Transverse colon (tissue), 4 donors: ENCODE measurements at places on chromosomes 1 and 21. TPM values are rescaled to one million over a fixed set of nuclear protein-coding genes. Genes with fewer than 3 reads are reported as not detected.

GRCh38 chr1:148162363-148162762 is 10.3 kb upstream of the NBPF11 start:
- no peaks in the 10 kb centered on the region for H3K4me1 ChIP-seq
- no peak overlapping the region for H3K27ac ChIP-seq
- no peaks in the 10 kb centered on the region for H3K36me3 ChIP-seq
- no peak for DNase-seq
- H3K4me3 ChIP-seq: no peak overlapping the region

GRCh38 chr1:10495475-10495817 is 20.7 kb downstream of the PEX14 start:
- no peaks in the 10 kb centered on the region for H3K36me3 ChIP-seq
- no peak for DNase-seq
- H3K4me1 ChIP-seq: peaks cover 12% of the 10 kb centered on the region
- no peak overlapping the region for H3K4me3 ChIP-seq

DNA sequence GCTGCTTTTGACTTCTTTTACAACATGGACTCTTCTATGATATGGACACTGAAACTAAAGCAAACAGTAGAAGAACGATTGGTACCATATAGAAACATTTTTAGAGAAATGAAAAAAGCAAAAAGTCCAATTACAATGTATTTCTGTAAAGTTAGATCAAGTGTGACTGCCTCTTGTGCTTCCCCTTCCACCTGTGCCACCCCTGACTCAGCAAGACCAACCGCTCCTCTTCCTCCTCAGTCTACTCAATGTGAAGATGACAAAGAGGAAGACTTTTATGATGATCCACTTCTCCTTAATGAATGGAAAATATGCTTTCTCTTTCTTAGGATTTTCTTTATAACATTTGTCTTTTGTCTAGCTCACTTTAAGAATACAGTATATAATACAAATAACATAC is 66.9 kb downstream of the PHTF1 start:
- H3K4me1 ChIP-seq: no peaks in the 10 kb centered on the region
- no peak overlapping the region for H3K4me3 ChIP-seq
- no peak for DNase-seq
- no peaks in the 10 kb centered on the region for H3K36me3 ChIP-seq
- no peak overlapping the region for H3K27ac ChIP-seq
- H3K27me3 ChIP-seq: no peaks in the 10 kb centered on the region

GRCh38 chr1:13764588-13765332 is 64.8 kb downstream of the PRDM2 start:
- no peaks in the 10 kb centered on the region for H3K36me3 ChIP-seq
- no peaks in the 10 kb centered on the region for H3K4me1 ChIP-seq
- H3K4me3 ChIP-seq: no peak overlapping the region
- no peak overlapping the region for H3K27ac ChIP-seq
- DNase-seq: no peak

- DNase-seq: no peak
- H3K4me3 ChIP-seq: peak overlapping the region; percentile 98
- H3K27me3 ChIP-seq: no peaks in the 10 kb centered on the region
- H3K36me3 ChIP-seq: no peaks in the 10 kb centered on the region
- peak overlapping the region; percentile 97 for H3K27ac ChIP-seq
These were observed 2.8 kb downstream of the SIPA1L2 start for GRCh38 chr1:232627171-232627570.

DNA sequence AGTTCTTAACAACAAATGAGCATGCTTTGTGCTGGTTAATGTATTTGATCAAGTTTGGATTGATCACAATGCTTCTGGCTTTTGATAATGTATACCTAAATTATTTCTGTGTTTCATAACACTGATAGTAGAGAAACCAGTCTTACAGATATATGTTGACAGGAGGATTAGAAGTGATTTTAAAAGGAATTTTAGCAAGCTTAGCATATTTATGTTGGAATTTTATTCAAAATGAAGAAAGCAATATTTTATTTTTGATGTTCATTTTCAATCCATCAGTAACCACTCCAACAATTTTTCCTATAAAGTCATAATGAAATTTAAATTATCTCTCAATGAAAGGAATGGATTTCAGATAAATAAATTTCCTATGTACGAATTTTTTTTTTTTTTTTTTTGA is 291.8 kb downstream of the HHIPL2 start:
- no peaks in the 10 kb centered on the region for H3K36me3 ChIP-seq
- no peaks in the 10 kb centered on the region for H3K27me3 ChIP-seq
- no peak for DNase-seq
- no peak overlapping the region for H3K4me3 ChIP-seq
- H3K4me1 ChIP-seq: no peaks in the 10 kb centered on the region

DNA sequence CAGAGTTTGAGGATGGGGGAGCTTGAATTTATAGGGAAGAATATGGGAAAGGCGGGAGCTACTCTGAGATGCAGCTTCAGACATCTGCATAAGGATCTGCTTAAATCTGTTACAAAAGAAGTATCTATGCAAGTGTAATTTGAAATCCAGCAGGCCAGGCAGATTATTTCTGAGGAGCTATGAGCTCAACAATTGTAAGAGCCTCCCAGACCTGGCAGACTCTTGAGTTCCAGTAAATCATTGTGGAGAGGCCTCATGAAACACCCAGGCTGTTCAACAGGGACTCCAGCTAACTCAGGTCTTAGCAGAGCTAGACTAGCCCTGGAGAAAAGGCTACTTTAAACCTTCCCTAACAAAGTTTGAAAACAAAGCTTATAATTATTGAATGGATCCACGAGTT is 647.5 kb upstream of the CHRM3 start:
- H3K4me3 ChIP-seq: no peak overlapping the region
- H3K27me3 ChIP-seq: no peaks in the 10 kb centered on the region
- no peak for DNase-seq
- H3K27ac ChIP-seq: no peak overlapping the region
- no peaks in the 10 kb centered on the region for H3K4me1 ChIP-seq
- no peaks in the 10 kb centered on the region for H3K36me3 ChIP-seq

The LINGO4 gene
- 0.14 TPM for total RNA-seq

The KCNJ6 gene
- not detected for total RNA-seq

DNA sequence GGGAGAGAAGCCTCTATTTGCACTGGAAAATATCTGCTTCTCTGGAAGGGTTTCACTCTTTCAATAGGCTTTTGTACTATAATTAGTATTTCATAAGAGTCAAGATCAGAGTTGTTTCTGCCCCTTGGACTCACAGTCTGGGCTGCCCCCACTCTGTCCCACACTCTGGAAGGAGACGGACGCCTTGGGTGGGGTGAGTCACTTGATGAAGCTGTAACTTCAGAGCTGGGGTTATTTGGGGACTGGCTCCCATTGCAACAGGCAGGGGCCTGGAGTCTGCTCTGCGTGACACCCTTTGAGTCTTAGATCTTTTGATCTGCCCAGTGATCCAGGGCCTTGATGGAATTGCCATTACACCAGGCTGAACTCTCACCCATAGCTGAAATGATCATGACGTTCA is 4.0 kb upstream of the KCNA10 start:
- no peak overlapping the region for H3K27ac ChIP-seq
- no peak for DNase-seq
- peaks cover 19% of the 10 kb centered on the region for H3K27me3 ChIP-seq
- H3K4me1 ChIP-seq: peaks cover 6% of the 10 kb centered on the region
- H3K4me3 ChIP-seq: no peak overlapping the region

GRCh38 chr21:45945066-45945867 is 36.3 kb upstream of the COL6A1 start:
- no peaks in the 10 kb centered on the region for H3K36me3 ChIP-seq
- H3K27me3 ChIP-seq: no peaks in the 10 kb centered on the region
- H3K4me1 ChIP-seq: peaks cover 1% of the 10 kb centered on the region
- no peak overlapping the region for H3K4me3 ChIP-seq
- H3K27ac ChIP-seq: no peak overlapping the region
- no peak for DNase-seq

DNA sequence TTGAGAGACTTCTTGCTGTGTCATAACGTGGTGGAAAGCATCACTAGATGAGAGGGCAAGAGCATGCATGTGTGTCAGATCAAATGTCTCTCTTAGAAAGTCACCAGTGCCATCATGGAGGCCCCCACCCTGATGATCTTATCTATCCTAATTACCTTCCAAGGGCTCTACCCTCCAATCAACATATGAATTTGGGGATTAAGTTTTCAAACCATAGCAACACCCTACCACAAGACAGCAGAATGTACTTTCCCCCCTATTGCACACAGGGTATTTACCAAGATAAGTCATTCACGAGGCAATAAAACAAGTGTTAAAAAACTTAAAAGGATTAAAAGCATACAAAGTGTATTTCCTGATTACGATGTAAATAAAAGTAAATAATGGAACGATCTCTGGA is 515.6 kb downstream of the LMO4 start:
- no peaks in the 10 kb centered on the region for H3K4me1 ChIP-seq
- H3K27ac ChIP-seq: no peak overlapping the region
- DNase-seq: no peak
- H3K4me3 ChIP-seq: no peak overlapping the region
- H3K27me3 ChIP-seq: no peaks in the 10 kb centered on the region
- H3K36me3 ChIP-seq: no peaks in the 10 kb centered on the region

- no peak for DNase-seq
- H3K27ac ChIP-seq: no peak overlapping the region
- H3K27me3 ChIP-seq: peaks cover 2% of the 10 kb centered on the region
- no peak overlapping the region for H3K4me3 ChIP-seq
- peaks cover 34% of the 10 kb centered on the region for H3K4me1 ChIP-seq
- H3K36me3 ChIP-seq: no peaks in the 10 kb centered on the region
These were observed 4.5 kb upstream of the FOXO6 start for GRCh38 chr1:41356752-41357151.

The F3 gene
- total RNA-seq: 46.3 TPM

DNA sequence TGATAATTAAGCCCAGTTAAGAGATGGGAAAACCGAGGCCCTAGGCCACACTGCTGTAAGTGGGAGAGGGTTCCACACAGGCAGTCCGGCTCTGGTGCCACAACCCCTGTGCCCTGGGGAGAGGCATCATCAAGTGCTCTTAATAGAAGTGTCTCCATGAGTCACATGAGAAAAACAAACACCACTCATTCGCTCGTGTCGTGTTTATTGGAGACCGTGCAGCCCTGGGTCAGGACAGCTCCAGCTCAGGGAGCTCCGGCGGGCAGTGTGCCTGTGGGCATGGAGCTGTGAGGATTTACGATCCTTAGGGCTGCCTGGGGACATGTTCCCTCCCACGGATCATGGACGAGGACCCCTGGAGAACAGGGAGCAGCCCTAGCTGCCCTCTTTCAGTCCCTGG is 658.5 kb downstream of the AJAP1 start:
- no peaks in the 10 kb centered on the region for H3K36me3 ChIP-seq
- H3K27me3 ChIP-seq: no peaks in the 10 kb centered on the region
- H3K27ac ChIP-seq: no peak overlapping the region

The MFAP2 gene
- total RNA-seq: not detected

The OLIG2 gene
- not detected for total RNA-seq

DNA sequence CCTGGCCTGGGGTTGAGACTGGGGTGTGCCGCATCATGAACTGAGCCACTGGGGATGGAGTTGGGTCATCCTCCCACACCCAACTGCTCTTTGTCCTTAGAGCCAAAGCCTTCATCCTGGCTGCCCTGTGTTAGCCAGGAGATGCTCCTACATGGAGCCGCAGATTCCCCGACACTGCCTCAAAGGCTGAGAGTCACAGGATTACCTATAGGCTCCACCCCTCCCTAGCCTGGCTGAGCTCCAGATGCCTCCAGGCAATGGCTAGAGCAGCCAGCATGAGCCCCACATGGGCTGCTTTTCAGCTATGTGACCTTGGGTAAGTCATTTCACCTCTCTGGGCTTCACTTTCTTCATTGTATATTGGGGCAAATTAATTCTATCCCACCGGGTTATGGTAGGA is 119.9 kb upstream of the POU3F1 start:
- DNase-seq: no peak
- H3K4me3 ChIP-seq: no peak overlapping the region
- H3K27ac ChIP-seq: no peak overlapping the region

The DUSP23 gene
- total RNA-seq: 82.7 TPM

- no peak overlapping the region for H3K27ac ChIP-seq
- DNase-seq: no peak
- no peaks in the 10 kb centered on the region for H3K4me1 ChIP-seq
These were observed 21.2 kb upstream of the TTLL7 start for GRCh38 chr1:84020151-84020550.

DNA sequence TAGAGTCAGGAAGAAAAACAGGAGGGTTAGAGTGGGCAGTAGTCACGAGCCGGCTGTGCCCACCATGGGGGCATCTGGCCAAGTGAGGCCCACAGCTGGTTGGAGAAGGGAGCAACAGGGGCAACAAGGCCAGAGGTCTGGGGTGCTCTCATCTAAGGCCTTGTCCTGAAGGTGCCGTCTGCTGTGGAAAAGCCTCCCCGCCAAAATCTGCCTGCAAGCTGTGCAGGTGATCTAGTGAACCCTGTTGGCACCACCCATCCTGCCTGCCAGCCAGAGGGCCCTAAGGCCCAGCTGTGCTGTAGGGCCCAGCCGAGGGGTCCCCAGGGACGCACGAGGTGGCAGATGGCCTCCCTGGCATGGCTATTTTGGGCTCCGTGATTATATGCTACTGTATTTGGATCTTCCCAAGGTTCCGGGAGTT is 51.3 kb downstream of the LGR6 start:
- DNase-seq: no peak
- no peaks in the 10 kb centered on the region for H3K4me1 ChIP-seq
- H3K36me3 ChIP-seq: no peaks in the 10 kb centered on the region
- H3K27ac ChIP-seq: no peak overlapping the region
- H3K4me3 ChIP-seq: no peak overlapping the region
- H3K27me3 ChIP-seq: no peaks in the 10 kb centered on the region

GRCh38 chr1:44826375-44827196 is 16.5 kb downstream of the PTCH2 start:
- H3K27ac ChIP-seq: no peak overlapping the region
- no peak overlapping the region for H3K4me3 ChIP-seq
- no peaks in the 10 kb centered on the region for H3K27me3 ChIP-seq
- DNase-seq: peak; percentile 30
- no peaks in the 10 kb centered on the region for H3K36me3 ChIP-seq

DNA sequence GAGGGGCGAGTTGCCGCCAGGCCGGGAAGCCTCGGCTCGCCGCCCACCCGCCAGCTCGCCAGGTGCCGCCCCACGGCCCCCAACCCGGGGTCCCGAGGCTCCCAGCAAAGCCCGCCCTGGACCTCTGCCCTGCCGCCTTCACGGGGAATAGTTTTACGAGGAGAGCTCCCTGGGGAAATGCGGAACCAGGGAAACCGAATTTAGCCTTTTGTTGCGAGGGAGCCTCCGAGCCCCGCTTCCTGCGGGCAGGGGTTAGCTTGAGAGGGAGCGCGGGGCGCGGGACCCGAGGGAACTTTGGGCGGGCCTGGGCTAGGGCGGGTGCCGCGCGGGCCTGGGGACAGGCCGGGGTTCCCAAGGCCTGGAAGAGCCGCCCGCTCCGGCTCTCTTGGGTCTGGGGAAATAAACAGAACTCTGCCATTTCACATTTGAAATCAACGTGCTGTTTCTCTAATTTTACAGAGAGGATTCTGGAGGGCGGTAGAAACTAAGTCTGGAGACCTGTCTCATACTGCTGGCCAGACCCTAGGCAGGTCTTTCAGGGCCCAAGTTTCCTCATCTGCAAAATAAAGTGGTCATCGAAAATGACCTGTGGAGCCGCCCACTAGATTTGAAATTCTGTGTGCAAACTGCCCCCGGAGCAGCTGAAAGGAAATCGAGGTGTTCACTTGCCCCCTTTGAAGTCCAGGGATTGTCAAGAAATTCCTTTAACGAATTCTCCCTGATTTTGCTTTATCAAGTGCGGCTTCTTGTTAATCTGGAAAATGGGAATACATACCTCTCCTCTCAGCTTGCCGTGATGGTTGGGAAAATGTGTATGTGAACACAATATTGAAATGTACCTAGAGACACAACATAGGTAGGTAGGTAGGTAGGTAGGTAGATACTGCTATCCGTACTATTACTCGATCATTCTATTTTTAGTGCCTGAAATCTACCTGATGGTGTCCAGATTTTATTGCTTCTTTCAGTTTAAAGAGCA is 749 bp upstream of the GLUL start:
- no peaks in the 10 kb centered on the region for H3K36me3 ChIP-seq
- no peaks in the 10 kb centered on the region for H3K27me3 ChIP-seq
- H3K4me1 ChIP-seq: peaks cover 28% of the 10 kb centered on the region
- H3K27ac ChIP-seq: peak overlapping the region; percentile 99
